ENCODE measurements at places on chromosomes 2 and 18.

GRCh38 chr2:23207871-23208270, 177.1 kb upstream of the KLHL29 start:
- DNase-seq: no peak

- no peak for DNase-seq
Measured at GRCh38 chr2:227205701-227206100, 41.3 kb downstream of the COL4A3 start.

- DNase-seq: no peak
Measured at GRCh38 chr18:72122103-72122502, 422.0 kb downstream of the CBLN2 start.

DNA sequence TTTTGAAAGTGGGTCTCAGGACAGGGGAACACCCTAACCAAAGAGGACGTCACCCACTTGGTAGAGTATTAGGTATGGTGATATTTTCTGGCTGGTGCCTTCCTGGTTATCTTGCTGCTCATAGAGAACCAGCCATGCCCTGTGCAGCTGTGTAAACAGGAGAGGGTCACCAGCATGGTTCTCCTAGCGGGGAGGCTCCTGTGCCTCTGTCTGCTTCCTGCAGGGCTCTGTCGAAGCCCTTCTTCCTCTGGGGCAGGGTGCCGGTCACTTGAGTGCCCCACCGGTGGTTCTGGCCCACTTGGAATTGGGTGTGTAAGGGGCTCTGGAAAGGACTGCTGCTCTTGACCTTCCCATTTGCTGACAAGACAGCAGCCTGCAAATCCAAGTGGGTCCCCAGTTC, 131.6 kb upstream of the MSH6 start:
- no peak for DNase-seq

GRCh38 chr2:220568296-220568695, 940.9 kb downstream of the SLC4A3 start:
- DNase-seq: no peak

DNA sequence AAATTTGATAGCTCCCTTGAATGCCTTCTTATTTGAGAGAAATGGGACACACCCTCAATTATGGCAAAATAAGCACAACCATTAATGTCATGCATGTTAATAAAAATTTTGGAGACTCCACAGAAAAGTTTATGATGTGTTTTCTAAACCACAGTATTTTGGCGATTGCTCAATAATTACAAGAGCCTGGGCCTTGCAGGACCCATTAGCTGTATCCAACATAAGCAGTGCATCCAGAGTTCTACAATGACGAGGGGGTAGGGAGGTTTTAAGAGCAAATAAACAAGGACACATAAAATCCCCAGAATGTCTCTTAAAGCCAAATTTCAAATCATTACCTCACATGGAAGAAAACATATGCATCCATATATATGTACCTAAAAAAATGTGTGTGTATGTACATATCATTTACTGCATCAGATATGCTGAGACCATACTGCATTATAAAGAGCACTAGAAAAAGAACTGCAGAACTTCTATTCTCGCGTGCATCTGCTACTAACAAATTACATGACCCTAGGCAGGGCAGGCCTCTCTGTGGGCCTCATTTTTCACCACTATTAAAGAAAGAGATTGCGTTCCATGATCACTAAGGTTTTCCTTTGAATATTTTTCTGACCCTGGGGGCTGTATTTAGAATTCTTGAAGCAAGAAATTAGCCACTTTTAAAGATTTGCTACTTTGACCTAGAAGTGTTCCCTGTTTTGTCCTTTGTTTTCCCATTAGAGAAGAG, 38.0 kb downstream of the CMPK2 start:
- no peak for DNase-seq

GRCh38 chr2:136059036-136059472, 58.9 kb downstream of the CXCR4 start:
- no peak for DNase-seq
